ENCODE measurements at places on chromosomes 5 and 9.

GRCh38 chr5:174688441-174689354 lies 35.7 kb upstream of the MSX2 start:
- H3K36me3 ChIP-seq = peaks cover 3% of the 10 kb centered on the region
- H3K27ac ChIP-seq = no peak overlapping the region
- peaks cover 19% of the 10 kb centered on the region for H3K27me3 ChIP-seq
- no peak overlapping the region for H3K4me3 ChIP-seq

DNA sequence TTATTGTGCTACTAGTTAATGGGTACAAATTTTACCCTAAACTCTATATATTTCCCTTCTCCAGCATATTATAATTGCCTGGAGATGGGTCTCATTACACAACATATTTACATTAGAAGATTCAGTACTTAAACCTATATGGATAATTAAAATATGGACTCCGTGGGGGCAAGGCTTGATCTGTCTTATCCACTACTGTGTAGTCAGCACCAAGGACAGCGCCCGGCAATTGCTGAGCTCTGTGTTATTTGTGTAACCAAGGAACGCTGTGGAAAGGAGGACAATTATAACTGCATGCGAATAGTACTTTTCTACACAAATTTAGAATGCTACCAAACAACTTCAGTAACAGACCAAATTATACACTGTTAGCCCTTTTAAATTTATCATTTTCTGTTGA lies 77.7 kb downstream of the DNAH5 start:
- H3K27ac ChIP-seq = no peak overlapping the region
- H3K36me3 ChIP-seq = no peaks in the 10 kb centered on the region
- no peak for DNase-seq
- H3K4me3 ChIP-seq = no peak overlapping the region

DNA sequence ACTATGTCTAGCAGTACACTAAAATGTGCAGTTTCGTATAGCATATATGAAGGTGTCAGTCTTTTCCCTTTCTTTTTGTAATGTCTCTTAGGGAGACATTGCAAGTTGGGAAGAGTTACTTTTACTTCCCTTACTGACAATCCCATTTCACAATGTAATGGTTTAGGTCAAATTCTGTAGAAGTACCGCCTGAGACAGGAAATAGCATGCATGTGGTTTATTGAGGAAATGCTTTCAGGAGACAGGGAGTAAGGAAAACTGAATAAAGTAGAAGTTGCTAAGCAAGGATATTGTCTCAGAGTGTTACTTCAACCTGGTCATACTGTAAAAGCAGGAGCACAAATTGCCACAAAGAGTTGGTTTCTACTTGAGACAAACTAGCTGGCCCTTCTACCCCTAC lies 32.1 kb upstream of the MSANTD3 start:
- no peaks in the 10 kb centered on the region for H3K4me1 ChIP-seq
- H3K27ac ChIP-seq = no peak overlapping the region
- H3K36me3 ChIP-seq = no peaks in the 10 kb centered on the region

DNA sequence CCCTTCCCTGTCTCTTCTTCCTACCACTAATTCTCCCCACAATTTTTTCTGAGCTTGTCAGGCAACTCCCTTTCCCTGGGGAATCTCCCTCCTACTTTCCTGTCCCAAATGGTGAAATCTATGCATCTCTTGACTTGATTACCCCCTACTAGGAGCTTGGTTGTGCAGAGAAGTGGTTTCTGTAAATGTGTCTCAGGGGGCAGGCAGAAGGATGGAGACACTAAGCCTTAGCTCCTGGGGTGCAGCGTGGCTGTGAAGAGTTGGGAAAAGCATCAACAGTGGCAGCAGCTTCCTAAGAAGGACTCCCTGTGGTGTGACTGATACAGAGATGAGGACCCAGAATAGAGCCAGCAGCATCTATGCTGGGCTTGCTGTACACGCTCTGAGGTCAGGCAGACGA lies 62.3 kb downstream of the NRG2 start:
- no peaks in the 10 kb centered on the region for H3K27me3 ChIP-seq
- H3K4me3 ChIP-seq = no peak overlapping the region

GRCh38 chr9:7983490-7983889 lies 183.9 kb upstream of the DMAC1 start:
- H3K27me3 ChIP-seq = peaks cover 7% of the 10 kb centered on the region
- no peak overlapping the region for H3K4me3 ChIP-seq
- no peak for DNase-seq
- H3K4me1 ChIP-seq = peaks cover 24% of the 10 kb centered on the region

- no peaks in the 10 kb centered on the region for H3K4me1 ChIP-seq
- no peaks in the 10 kb centered on the region for H3K36me3 ChIP-seq
- no peaks in the 10 kb centered on the region for H3K27me3 ChIP-seq
- H3K4me3 ChIP-seq = no peak overlapping the region
- no peak overlapping the region for H3K27ac ChIP-seq
Measured at GRCh38 chr5:34529581-34530331, 126.4 kb upstream of the RAI14 start.

GRCh38 chr5:119059740-119060255 lies 11.1 kb upstream of the DMXL1 start:
- H3K4me3 ChIP-seq = no peak overlapping the region
- peaks cover 12% of the 10 kb centered on the region for H3K4me1 ChIP-seq
- no peak for DNase-seq
- H3K36me3 ChIP-seq = no peaks in the 10 kb centered on the region
- H3K27ac ChIP-seq = no peak overlapping the region
- H3K27me3 ChIP-seq = peaks cover 2% of the 10 kb centered on the region

- H3K4me1 ChIP-seq = no peaks in the 10 kb centered on the region
- no peaks in the 10 kb centered on the region for H3K36me3 ChIP-seq
- DNase-seq = no peak
Measured at GRCh38 chr5:56316299-56316994, 83.3 kb upstream of the ANKRD55 start.

- no peak for DNase-seq
- H3K27me3 ChIP-seq = peaks cover 5% of the 10 kb centered on the region
- H3K4me1 ChIP-seq = no peaks in the 10 kb centered on the region
- no peak overlapping the region for H3K27ac ChIP-seq
- H3K4me3 ChIP-seq = no peak overlapping the region
Measured at GRCh38 chr5:151670083-151670686, 16.5 kb downstream of the SPARC start.

- H3K27me3 ChIP-seq = no peaks in the 10 kb centered on the region
- DNase-seq = no peak
- no peaks in the 10 kb centered on the region for H3K36me3 ChIP-seq
Measured at GRCh38 chr5:147863454-147864158, 14.9 kb upstream of the SCGB3A2 start.

- H3K36me3 ChIP-seq = no peaks in the 10 kb centered on the region
- peak overlapping the region; percentile 82 for H3K27ac ChIP-seq
- H3K4me3 ChIP-seq = no peak overlapping the region
- no peak for DNase-seq
- peaks cover 49% of the 10 kb centered on the region for H3K4me1 ChIP-seq
- H3K27me3 ChIP-seq = peaks cover 25% of the 10 kb centered on the region
Measured at GRCh38 chr5:96809921-96810320, 2.2 kb upstream of the ERAP1 start.

DNA sequence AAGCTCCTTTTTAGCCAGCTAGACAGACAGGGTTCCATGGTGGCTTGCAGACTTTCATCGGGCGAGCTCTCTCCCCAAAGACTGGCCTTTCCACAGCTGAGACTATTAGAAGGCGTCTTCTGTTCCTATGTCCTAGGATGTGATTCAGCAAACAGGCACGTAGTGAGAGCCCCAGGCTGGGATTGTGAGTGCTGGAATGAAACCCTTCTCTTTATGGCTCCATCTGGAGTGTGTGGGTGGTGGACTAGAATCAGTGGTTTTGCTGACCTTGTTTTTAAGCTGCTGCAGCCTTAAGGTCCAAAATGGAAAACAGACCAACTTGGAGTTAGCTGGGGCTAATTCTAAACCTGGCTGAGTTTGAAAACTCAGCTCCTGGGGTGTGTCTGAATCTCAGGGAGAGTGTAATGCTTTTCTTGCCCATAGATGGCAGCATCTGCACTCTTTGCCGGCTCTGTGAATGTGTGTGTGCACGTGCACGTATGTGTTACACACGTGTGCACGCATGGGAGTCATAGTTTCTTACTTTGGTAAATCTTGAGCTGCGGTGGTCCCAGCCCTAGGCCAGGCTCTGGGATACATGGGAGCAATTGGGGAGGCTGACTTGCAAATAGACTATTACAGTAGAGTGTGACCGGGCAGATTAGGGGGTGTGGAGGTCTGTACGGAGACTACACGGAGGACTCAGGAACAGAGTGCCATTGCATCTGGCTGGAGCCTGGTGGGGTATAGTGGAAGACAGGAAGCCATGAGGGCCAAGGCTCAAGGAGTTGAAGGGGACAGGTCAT lies 10.7 kb downstream of the GSN start:
- peaks cover 21% of the 10 kb centered on the region for H3K4me1 ChIP-seq
- peaks cover 2% of the 10 kb centered on the region for H3K27me3 ChIP-seq
- peaks cover 4% of the 10 kb centered on the region for H3K36me3 ChIP-seq
- peak overlapping the region; percentile 56 for H3K4me3 ChIP-seq

- H3K4me3 ChIP-seq = no peak overlapping the region
- H3K27ac ChIP-seq = no peak overlapping the region
- no peaks in the 10 kb centered on the region for H3K4me1 ChIP-seq
- no peak for DNase-seq
- H3K36me3 ChIP-seq = no peaks in the 10 kb centered on the region
Measured at GRCh38 chr5:7245121-7245651, 150.8 kb upstream of the ADCY2 start.

GRCh38 chr5:32443145-32443540 lies 1.4 kb downstream of the ZFR start:
- H3K36me3 ChIP-seq = no peaks in the 10 kb centered on the region
- peaks cover 55% of the 10 kb centered on the region for H3K4me1 ChIP-seq
- H3K27me3 ChIP-seq = peaks cover 11% of the 10 kb centered on the region
- DNase-seq = no peak
- H3K4me3 ChIP-seq = peak overlapping the region; percentile 94
- peak overlapping the region; percentile 94 for H3K27ac ChIP-seq

DNA sequence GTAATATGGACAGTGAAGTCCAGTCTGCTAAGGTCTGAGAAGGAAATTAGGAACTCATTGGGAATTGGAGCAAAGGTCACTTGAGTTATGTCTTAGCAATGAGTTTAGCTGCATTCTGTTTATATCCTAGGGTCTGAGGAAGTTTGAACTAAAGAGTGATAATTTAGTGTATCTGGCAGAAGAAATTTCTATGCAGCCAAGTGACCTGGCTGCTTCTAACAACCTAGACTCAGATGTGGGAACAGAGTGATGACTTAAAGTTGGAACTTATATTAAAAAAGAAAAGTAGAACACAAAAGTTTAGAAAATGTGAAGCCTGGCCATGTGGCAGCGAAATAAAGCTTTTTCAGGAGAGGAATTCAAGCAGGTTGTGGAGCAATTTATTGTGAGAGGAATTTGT lies 106.2 kb downstream of the PRDM9 start:
- DNase-seq = no peak
- no peak overlapping the region for H3K4me3 ChIP-seq
- H3K4me1 ChIP-seq = no peaks in the 10 kb centered on the region
- no peaks in the 10 kb centered on the region for H3K27me3 ChIP-seq

DNA sequence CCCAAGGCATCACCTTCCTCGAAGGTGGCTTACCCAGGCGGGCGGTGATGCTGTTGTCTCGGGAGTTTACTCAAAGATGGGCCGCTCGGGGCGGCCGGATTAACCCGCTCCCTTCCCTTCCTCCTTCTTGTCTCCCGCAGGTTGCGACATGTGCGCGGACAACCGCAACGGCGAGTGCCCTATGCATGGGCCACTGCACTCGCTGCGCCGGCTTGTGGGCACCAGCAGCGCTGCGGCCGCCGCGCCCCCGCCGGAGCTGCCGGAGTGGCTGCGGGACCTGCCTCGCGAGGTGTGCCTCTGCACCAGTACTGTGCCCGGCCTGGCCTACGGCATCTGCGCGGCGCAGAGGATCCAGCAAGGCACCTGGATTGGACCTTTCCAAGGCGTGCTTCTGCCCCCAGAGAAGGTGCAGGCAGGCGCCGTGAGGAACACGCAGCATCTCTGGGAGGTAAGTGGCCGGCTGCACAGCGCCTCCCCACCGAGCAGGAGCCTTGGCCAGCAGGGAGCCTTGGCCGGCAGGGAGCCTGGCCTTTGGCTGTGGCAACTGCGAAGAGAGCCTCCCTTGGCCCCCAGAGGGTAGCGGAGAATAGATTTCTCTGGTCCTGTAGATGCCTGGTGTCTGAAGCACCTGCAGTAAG lies 10.6 kb downstream of the PRDM6 start:
- H3K36me3 ChIP-seq = peaks cover 2% of the 10 kb centered on the region
- no peaks in the 10 kb centered on the region for H3K4me1 ChIP-seq
- H3K4me3 ChIP-seq = no peak overlapping the region

DNA sequence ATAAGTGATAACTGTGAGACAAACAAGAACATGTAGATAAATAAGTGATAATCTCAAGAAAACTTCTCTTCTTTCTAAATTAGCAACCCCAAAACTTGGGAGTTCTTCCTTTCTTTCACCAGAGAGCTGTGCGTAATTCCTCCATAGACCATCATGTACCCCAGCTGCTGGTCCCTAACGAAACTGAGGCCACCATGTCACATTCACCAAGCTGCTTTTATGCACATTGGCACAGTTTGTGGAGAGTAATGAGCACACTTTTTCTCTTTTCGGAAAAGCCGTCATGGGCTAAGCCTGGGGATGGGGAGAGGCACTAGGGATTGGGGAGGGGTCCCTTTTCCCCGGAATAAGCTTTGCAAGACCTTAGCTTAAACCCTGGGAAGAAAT lies 561.4 kb downstream of the BNC2 start:
- no peaks in the 10 kb centered on the region for H3K36me3 ChIP-seq
- no peak overlapping the region for H3K27ac ChIP-seq

GRCh38 chr5:20648981-20649380 lies 661.0 kb upstream of the CDH18 start:
- H3K27me3 ChIP-seq = peaks cover 2% of the 10 kb centered on the region
- no peaks in the 10 kb centered on the region for H3K4me1 ChIP-seq
- DNase-seq = no peak
- H3K4me3 ChIP-seq = no peak overlapping the region
- peaks cover 3% of the 10 kb centered on the region for H3K36me3 ChIP-seq

DNA sequence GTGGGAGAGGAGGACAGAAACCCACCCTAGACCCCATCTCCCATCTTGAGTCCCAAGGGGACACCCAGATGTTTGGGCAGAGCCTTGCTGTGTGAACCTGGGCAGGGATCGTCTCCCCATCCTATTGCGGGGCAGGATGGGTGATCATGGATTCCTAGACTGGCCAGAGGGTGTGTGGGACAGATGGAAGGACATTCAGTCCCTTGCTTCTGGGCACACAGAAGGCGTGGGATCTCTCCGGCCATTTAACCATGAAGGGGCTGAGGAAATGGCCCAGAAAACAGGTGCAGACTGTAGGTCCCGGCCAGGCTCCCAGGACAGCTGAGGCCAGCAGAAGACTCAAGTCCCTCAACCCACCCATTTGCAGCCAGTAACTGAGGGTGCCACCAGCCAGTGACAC lies 29.9 kb downstream of the PTGES start:
- H3K27ac ChIP-seq = no peak overlapping the region
- no peak overlapping the region for H3K4me3 ChIP-seq
- no peaks in the 10 kb centered on the region for H3K36me3 ChIP-seq
- DNase-seq = no peak
- peaks cover 3% of the 10 kb centered on the region for H3K27me3 ChIP-seq

DNA sequence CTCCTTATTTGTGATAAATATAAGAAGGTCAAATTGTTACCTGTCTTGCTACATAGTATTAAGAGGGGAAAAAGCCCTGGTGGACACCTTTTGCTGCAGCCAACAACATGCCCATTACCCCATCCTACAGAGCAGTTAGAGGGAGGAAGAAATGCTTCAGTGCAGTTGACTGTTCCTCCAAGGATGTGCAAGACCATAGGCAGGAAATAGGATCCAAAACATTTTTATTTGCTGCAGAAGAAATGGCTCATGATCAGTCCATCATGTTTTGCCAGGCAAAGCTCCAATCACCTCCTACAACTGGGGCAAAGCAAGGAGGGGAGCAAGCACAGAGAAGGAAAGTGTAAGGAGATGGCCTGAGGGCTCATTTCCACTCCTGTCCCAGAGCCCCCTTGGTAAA lies 399.1 kb upstream of the PIK3R1 start:
- peaks cover 7% of the 10 kb centered on the region for H3K4me1 ChIP-seq
- H3K36me3 ChIP-seq = no peaks in the 10 kb centered on the region
- no peak overlapping the region for H3K4me3 ChIP-seq
- peaks cover 2% of the 10 kb centered on the region for H3K27me3 ChIP-seq
- no peak for DNase-seq

Measured in immature natural killer cell (primary cell).